Type B pancreatic cell (in vitro differentiated cells): ENCODE measurements at places on chromosomes 5 and 9.

DNA sequence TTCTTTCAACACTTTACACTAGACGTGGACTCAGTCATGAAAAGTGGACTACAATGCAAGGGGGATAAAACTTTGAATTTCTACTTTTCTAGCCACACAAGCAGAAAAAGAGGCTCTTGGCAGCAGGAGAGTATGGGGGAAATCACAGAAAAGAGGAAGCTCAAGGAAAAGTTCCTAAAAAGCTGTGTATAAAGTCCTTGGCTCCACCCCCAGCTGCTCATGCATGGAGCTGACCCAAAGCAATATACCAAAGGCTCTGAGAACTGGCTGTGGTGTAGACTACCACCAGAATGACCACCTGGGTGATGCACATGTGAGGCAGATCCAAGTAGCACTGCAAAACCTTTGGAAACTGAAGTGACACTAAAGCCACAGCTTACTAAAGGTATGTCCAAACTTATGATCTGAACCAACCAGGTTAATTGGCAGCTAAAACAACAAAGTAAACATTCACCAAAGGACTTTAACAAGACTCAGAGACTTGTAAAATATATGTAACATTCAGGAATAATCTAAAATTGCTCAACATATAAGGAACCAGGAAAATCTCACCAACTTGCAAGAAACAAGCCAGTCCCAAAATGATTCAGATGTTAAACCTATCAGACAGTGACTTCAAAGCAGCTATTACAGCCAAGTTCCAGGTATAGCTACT lies 55.5 kb upstream of the RASGRF2 start:
- DNase-seq: no peak

DNA sequence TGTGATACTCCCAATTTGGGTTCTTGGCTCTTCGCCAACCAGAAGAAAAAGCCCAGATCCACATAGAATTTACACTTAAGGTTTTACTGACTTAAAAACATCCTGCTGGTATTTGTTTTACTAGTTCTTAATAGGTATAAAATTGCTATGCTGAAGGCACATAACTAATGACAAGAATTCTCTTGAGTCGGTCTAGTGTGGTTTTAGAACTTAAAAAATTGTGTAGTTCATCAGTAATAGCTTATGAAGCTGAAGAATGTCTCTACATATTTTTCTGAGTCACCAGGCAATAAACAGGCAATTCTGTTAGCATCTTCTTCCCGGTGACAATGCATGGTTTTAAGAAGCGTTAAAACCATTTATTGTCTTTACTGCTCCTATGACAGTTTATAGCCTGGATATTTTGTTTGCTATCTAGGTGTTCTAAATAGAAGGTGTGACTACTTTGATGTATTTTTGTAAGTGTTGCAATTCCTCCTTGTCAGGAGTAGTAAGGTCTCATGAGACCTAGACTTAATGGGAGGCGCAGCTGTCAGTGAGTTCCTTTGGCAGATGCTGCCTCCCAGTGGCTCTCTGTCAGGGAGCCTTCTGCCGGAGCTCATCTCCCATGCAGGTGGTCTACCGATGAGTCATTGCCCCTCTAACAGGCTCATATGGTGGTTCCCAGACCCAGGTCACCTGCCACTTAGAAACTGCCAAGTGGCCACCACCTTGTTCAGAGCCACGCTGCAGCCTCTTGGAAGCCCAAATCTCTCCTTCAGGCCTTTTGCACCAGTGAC lies 173.8 kb downstream of the MAST4 start:
- no peak for DNase-seq

- DNase-seq: no peak
Measured at GRCh38 chr9:136163248-136163850, 41.6 kb downstream of the LHX3 start.

DNA sequence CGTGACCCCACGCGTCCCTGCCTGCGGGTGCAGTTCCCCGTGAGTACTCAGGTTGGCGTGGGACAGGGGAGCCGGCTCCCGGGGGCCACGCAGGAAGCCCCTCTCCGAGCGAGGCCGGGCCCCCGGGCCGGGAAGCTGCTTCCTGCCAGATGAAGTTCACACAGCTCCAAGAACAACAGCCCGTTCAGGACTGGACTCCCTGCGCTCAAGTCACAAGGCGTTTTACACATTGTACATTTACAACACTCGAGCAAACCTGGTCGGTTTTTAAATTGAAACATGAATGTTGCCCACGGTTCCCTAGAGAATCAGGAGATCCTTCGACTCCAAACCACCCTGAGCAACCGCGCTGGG lies 22.4 kb downstream of the SLC9A3 start:
- no peak for DNase-seq

DNA sequence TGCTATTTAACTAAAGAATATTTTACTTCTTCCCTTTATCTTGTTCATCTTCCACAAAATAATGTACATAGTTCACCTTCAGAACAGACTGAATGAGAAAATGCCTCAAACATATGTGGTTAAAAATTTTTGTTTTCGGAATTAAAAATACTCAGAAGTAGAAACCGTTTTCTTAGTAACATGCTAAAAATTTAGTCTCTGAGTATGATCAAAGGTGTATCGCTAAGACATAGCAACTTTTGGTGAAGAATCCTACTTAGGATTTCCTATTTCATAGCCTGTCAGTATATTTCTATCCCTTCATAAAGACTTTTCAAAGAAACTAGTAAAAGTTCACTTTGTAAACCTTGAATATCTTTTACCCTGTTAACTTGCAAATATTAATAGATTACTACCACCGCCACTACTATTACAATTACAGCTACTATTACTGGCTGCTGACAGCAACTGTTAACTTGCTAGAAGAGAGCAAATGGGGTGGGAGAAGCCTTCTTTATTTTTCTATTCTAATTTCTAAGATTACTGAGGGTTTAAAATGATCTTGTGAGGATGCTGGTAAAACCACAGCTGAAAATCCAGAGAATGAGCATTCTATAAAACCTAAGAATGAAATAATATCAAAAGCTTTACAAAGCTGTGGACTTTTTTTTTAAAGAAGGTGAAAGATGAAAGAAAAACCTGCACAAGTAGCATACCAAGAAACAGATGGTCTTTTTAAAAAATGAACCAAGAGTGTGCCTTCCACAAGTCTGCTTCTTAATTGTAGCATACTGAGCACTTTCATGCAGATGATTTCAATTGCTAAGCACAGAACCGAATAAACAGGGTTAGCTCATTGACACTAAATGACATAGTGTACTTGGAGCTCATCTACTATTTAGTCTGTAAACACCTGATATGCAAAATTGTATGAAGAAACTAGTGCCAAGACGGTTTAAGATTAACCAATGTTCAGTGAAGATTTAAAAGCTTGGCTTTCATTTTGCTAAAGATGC lies 246.3 kb upstream of the EFNA5 start:
- DNase-seq: no peak

DNA sequence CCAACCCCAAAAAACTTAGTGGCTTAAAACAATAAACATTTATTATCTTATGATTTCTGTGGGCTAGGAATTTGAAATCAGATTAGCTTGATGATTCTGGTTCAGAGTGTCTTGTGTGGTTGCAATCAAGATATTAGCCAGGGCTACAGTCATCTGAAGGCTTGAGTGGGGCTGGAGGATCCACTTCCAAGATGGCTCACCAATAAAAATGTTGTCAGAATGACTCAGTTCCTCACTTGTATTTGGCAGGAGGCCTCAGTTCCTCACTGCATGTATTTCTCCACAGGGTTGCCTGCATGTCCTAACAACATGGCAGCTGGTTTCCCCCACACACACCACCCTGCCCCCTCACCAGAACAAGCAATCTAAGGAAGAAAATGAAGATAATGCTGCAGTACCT lies 98.2 kb upstream of the NIPBL start:
- DNase-seq: no peak

GRCh38 chr9:131841765-131842318 lies 102.0 kb upstream of the RAPGEF1 start:
- no peak for DNase-seq

DNA sequence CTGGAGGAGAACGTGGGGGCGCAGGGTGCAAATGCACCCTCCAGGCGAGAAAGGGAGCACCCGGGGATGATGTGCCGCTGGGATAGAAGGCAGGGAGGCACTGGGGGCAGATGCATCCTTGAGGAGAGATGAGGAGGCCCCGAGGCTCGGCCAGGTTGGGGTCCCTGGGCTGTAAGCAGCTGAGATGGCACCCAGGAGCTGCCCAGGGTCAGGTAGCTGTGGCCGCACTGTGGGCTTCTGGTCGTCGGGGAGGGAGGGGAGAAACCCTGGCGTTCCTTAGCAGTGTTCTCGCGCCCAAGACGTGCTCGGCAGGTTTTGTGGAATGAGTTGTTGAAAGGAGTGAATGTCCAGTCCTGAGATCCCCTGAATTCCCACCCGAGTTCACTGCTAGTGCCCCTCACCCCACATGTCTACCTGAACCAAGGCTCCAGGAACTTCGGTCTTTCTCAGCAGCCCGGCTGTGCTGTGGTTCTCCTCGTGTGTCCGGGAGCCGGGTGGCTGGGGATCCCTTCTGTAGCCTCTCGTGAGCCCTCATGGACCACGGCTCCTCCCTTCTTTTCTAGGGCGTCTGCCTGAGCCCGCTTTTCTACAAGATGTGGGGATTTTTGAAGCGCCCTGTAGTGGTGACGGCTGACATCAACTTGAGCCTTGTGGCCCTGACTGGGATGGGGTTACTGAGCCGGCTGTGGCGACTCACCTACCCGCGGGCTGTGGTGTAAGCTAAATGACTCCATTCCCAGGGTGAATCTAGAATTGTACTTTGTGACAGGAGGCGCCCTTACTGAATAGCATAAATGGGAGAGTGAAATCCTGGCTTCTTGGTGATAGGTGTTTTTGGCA lies 1.1 kb downstream of the POMT1 start:
- no peak for DNase-seq

DNA sequence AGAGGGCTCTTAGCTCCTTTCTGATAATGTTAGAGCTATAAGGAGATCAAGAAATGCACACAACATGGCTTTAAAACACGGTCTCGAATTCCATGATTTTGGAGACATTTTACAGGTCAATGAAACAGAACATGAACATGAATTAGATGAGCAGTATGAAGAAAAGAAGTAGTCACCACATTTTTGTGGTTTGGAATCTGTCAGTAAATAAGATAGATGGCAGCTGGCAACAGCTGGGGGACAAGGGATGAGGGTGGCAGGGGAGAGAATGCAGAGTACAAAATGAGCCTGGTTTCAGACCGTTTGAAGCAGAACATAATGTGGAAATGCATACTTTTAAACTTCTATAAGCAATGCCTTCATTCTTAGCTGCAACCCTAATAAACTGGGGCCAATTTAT lies 107.1 kb downstream of the OXCT1 start:
- DNase-seq: no peak

GRCh38 chr9:126371007-126371870 lies 44.6 kb downstream of the MVB12B start:
- no peak for DNase-seq

DNA sequence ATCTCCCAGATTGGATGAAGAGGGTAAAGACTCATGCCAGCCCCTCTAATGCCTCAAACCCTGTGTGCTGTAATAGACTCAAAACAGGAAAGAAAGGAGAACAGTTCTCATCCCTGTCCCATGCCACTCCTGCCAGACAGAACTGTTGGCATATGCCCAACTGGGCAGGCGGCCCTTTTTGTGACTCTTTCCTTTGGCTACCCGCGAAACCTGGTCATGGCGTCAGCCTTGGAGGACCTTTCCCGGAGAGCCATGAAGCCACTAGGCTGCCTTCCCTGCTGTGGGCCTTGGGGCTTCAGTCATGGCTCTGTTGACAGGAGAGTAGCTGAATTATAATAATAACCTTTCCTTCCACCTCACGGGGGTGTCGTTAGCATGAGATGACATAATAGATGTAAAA lies 75.9 kb upstream of the SEMA6A start:
- DNase-seq: no peak

- DNase-seq: no peak
Measured at GRCh38 chr9:14051419-14051818, 262.5 kb downstream of the NFIB start.

DNA sequence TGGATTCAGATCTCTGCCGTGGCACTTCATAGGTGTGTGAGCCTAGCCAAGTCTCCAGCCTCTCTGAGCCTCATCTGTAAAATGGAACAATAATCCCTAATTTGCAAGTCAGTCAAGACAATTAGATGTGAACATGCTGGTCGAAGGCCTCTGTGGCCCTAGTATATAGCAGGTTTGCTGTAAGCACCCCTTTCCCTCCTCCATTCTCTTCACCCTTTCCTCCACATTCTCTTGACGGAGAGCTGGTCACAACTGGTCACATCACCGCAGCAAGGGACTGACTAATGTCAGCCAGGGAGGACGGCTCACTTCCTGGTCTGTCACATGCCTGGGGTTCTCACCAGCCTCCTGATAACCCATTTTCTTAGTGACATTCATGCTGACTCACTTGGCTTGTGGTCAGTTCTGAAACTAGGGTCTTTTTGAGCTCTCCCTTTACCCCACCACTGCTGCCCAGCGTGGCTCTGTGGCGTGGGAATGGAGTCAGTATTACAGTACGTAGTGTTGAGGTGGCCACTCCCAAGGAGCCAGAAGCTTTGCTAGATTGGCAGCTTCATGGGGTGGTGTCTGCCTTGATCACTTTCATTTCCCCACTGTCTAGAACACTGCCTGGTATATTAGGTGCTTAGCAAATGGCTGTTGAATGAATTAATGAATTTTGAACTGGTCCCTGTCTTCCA lies 47.8 kb downstream of the ERGIC1 start:
- no peak for DNase-seq

GRCh38 chr5:32031089-32031488 lies 143.0 kb downstream of the GOLPH3 start:
- no peak for DNase-seq
